ENCODE measurements at places on chromosomes 13 and 19.

DNA sequence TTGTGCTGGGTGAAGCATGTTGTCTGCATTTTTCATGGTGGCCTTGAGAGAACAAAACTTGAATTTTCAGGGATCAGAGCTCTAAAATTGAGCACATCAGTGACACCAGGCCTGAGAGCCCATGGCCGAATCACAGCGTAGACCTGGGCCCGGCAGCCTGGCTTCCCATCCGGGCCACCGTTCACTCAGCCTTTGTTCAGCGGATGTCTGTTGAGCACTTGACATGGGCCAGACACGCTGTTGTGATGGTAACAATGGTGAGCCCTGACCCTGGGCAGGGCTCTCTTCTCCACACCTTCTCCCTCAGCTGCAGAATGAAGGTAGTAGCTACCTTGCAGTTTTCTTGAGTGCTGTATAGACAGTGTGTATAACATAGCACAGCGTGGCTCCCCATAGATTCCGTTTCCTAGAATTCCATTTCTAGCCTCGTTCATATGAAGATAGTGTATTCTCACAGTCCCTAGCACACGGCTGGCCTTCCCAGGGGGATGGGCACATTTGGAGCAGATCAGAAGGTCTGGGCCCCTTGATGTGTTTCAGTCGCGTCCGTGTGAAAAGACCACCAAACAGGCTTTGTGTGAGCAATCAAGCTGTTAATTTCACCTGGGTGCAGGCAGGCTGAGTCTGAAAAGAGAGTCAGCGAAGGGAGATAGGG, 75.3 kb downstream of the RAB20 start:
- no peak for DNase-seq

DNA sequence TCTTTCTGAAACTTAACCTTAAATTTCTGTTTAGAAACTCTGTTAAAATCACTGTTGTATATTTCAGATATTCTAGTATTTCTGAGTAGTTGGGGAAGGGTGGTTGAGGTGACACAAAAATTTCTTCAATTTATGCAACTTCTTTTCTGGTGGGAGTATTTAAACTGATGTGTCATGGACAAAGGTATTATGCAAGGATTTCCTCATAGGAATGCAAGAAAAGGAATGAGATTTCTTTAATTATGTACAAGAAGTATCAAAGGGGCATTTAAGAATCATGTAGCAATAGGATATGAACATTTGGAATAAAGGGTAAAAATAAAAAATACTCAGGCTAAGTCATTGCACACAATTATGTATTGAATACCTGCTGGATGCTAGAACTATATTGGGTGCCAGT, 575.8 kb upstream of the KLF12 start:
- DNase-seq, result no peak

DNA sequence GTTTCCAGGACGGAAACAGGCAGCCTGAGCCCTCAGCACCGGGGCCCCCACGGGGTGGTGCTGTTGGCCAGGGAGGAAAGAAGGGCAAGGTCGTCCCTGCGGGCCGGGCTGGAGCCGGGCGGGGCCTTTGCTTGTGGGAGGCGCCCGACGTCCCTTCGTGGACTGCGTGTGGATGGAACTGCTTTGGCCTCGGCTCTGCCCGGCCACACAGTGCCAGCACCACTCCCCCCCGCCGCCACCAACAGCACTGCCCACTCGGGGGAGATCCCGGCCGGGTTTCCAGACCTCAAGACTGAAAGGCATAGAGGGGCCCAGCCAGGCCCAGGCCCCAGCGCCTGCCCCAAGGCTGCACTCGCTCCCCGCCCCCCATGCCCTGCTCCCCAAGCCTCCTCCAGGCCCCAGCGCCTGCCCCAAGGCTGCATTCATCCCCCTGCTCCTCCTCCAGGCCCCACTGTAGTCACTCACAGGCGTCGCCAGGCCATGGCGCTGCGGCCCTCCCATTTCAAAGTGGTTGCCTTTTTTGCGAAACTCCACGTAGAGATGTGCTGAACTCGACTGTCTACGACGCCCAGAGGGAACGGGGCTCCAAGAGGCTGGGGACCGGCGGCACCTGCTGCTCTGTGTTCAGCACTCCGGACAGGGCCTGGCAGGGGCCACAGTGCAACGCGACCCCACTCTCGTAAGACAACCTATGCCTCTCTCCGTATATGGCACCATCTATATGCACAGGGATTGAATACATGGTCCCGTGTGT, 22.5 kb downstream of the C13orf46 start:
- peak; percentile 49 for DNase-seq

DNA sequence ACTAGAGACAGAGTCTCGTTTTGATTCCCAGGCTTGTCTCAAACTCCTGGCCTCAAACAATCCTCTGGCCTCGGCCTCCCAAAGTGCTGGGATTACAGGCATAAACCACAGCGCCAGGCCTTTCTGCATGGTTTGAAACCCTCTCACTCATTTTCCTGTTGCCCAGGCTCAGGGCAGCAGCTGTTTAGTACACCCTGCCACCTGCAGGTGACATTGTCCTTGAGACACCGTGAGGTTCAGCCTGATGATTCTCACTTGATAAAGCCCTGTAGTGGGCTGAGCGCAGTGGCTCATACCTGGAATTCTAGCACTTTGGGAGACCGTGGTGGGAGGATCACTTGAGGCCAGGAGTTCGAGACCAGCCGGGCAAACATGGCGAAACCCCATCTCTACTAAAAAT, 12.5 kb downstream of the IL12RB1 start:
- no peak for DNase-seq

GRCh38 chr19:11020982-11021759, 60.3 kb downstream of the SMARCA4 start:
- DNase-seq, result no peak

DNA sequence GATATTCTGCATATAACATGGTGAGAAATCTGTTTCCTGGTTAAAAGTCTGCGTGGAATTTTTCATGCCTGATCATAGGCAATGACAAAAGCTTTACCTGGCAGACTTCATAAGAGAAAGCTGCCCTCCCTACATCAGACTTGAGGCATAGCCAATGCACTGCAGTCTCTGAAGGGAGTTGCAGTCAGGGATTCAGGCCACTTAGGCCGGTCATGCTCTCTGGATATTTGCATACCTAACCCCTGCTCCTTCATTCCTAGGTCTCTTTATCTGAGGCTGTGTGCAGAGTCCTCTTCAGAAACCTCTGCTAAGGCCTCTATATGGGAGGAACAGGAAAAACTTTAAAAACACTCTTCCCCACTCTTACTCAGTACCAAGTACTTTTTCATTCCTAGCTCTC, 287.4 kb downstream of the PCDH17 start:
- DNase-seq, result no peak

DNA sequence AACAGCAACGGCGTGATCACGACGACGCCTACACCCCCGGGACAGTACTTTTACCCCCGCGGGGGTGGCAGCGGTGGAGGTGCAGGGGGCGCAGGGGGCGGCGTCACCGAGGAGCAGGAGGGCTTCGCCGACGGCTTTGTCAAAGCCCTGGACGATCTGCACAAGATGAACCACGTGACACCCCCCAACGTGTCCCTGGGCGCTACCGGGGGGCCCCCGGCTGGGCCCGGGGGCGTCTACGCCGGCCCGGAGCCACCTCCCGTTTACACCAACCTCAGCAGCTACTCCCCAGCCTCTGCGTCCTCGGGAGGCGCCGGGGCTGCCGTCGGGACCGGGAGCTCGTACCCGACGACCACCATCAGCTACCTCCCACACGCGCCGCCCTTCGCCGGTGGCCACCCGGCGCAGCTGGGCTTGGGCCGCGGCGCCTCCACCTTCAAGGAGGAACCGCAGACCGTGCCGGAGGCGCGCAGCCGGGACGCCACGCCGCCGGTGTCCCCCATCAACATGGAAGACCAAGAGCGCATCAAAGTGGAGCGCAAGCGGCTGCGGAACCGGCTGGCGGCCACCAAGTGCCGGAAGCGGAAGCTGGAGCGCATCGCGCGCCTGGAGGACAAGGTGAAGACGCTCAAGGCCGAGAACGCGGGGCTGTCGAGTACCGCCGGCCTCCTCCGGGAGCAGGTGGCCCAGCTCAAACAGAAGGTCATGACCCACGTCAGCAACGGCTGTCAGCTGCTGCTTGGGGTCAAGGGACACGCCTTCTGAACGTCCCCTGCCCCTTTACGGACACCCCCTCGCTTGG, 966 bp downstream of the JUNB start:
- DNase-seq, result peak; percentile 70

DNA sequence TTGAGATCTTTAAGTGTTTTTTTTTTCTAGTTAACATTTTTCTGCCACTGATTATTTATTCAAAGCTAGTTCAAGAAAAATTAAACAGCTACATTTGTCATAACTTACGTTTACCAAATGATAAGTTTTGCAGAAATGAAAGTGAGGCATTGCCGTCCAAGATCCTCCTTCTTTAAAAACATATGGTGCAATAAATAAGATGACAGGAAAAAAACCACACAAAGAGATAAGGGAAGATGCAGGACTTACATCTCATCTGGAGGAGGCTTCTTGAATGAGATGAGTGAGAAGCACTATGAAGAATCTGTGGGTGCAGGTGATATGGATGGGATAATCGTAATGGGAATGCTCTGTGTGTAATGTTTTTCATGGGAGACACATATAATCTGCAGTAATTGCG, 12.4 kb downstream of the TNFSF13B start:
- no peak for DNase-seq

- DNase-seq, result peak; percentile 19
Observed at GRCh38 chr19:8320564-8321066, 560 bp downstream of the NDUFA7 start.

DNA sequence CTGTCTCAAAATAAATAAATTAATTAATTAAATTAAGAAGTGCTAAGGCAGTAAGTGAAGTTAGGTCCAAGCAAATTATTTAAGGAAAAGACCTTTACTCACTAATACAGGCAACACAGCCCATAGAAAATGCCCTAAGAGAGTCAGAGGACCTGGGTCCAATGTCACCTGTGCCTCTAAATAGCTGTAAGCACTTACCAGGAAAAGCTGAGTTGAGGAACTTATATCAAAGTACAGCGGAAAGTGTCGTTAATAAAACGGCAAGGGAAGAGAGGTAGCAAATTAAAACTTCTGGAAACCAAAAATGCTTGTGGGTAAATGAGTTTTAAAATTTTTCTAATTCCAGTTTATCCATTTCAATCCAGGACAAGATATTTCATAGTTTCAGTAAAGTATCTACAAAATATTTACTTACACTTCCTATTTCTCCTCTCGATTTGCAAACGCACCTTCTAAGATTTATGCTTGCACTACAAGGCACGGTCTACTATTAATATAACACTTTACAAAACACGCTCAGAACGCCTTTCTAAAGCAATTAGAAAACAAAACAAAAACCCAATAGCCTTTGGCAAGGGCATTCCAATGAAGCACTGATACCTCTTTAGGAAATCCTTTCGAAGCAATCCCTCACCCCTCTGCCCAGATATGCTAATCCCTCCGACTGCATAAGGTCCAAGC, 963 bp downstream of the VPS36 start:
- DNase-seq, result no peak

- peak; percentile 23 for DNase-seq
Observed at GRCh38 chr13:48783181-48783630, 129.5 kb downstream of the CYSLTR2 start.

DNA sequence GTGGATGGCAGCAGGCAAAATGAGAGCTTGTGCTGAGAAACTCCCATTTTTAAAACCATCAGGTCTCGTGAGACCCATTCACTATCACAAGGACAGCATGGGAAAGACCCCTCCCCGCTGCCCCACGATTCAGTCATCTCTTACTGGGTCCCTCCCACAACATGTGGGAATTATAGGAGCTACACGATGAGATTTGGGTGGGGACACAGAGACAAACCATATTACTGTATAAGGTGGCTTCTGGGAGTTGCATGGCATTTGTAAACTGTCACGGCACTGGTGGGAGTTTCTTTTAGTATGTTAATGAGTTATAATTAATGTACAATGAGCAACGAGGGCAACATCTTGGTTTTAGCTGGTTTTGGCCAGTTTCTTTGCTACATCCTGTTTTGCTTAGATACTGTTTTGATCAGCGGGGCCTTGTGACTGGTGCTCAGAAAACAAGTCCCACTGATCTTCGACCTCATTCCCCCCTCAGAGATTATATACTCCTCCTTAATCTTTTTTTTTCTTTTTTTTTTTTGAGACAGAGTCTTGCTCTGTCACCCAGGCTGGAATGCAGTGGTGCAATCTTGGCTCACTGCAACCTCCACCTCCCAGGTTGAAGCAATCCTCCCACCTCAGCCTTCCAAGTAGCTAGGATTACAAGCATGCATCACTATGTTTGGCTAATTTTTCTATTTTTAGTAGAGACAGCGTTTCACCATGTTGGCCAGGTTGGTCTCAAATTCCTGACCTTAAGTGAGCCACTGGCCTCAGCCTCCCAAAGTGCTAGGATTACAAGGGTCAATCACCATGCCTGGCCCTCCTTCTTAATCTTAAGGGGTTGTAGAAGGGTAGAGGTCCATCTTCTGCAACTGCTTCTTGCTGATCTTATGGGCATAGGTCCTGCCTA, 21.3 kb upstream of the ZNF599 start:
- no peak for DNase-seq

DNA sequence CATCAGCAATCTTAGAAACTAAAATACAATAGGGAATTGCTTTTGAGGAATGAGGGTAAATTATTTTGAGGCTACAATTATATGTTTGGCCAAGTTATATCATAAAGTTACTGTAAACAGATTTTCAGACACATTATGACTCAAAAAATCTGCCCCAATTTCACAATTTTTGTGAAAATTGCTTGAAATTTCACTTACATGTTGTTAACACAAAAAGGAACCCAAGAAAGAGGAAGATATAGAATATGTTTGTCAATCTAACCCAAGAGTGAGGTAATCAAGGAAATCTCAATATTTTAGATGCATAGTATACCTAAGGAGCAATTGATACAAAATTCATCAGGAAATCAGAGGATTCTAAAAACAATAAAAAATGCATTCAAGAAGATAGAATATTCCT, 73.9 kb upstream of the FNDC3A start:
- peak; percentile 6 for DNase-seq

- no peak for DNase-seq
Observed at GRCh38 chr19:50710094-50710493, 9.5 kb downstream of the SHANK1 start.

DNA sequence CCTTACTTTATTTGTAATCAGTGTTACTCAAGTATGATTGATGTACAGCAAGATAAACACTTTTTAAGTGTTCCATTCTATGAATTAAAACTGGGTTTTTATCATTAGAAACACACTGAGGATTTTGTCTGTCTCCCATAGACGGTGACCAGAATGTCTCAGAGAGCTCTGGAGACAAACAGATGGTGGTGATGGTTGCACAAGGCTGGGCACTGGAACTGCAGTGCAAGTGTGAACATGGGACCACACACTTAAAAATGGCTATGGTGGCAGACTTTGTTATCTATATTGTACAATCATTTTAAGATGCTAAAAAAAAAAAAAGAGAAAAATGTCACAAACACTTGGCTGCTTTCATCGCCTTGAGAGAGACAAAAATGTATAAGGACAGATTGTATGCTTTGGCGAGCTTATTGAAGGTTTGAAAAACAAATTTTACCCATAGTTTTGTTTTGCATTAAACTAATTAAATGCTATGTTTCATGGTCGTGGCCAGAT, 273.0 kb downstream of the SHISA2 start:
- no peak for DNase-seq

DNA sequence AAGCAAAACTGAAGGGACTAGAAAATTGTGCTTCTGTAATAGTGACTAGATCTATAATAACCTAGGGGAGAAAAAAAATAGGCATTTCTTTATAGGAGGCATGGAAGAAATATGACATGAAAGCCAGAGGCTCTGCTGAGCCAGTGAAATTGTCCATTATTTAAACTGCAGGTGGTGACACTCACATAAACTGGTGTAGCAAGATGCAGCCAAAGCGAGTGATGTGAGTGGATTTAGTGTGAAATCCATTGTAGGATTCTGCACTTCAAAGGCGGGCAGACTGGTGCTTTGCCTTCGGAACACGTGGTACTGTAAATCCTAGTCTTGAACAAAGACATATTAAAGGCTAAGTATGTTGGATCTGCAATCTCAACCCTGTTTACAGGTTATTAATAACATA, 361.9 kb downstream of the TBC1D4 start:
- DNase-seq, result no peak

Measured in CD4-positive, alpha-beta T cell treated with Interleukin-12 subunit alpha and Interleukin-12 subunit beta, for 1 hour (primary cell).